ENCODE measurements at places on chromosomes 5 and 9.

DNA sequence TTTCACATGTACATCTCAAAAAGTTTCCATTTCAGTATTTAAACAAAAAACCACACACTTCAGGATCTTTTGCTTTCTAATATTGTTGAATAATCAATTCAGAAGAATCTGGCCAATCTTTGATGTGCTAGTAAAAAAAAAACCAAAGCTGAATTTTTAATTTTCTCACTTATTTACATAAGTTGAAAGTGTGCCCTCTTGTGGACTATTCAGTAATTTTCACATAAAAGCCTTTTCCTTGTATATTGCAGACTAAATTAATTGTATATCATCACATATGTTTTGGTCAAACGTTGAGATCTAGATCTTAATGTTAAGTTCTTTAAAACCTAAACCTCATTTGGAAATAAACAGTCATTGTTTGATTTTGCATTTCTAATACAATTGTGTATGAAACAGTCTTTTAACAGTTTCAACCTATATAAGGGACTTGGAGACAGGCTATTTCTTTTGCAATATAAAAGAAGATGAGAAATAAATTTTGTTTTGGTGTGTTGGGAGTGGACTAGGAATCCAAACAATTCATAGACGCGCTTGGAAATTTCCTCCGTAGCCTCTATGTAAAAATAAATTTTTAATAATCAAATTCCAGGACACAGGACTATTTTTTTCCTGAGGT, 68.1 kb downstream of the NIPBL start:
- peak; percentile 60 for DNase-seq

- no peak for DNase-seq
Measured at GRCh38 chr9:136222906-136223285, 18.0 kb upstream of the LHX3 start.

DNA sequence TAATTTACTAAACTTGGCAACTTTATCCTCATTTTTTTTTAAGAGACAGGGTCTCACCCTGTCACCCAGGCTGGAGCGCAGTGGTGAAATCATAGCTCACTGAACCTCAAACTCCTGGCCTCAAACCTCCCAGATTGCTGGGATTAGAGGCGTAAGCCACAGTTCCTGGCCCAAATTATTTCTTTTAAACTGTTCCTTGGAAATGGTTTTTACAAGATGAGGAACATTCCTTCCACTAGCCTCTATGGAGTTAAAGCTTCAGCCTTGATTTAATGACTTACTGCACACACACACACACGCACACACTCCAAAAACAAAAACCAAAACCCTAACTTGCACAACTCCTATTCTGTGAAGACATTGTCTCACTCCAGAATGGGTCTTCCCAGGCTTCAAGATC, 77.2 kb upstream of the TARS1 start:
- DNase-seq, result peak; percentile 38

DNA sequence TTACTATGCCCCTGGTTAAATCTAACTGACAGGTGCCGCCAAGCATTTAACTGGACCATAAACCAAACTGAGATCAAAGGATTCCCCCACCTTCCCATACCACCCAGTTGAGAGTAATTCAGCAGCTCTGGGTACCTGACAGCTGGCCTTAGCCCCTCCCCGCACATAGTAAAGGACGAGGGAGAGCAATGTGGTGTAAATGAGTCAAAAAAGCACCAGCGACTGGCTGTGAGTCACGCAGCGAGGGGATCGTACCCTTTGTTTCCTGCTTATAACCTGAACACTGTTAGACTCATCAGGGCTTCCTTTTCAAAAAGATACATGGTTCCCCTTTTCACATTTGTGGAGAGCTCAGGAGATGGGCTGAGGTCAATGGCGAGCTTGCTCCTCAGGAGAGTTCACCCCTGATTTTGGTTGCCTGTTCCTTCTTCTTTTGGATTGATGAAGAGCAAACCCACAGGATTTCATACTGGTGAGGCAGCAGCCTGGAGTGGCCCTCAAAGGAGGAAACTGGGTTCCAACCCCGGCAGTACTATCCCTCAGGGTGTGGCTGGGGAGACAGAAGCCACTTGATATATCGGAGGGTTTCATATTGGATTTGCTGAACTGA, 71.5 kb downstream of the ANKRD33B start:
- peak; percentile 69 for DNase-seq

GRCh38 chr5:100950985-100951384, 47.9 kb upstream of the ST8SIA4 start:
- DNase-seq, result no peak

- no peak for DNase-seq
Measured at GRCh38 chr9:27198190-27198589, 89.2 kb downstream of the TEK start.

- DNase-seq, result no peak
Measured at GRCh38 chr5:16871746-16872339, 64.2 kb downstream of the MYO10 start.

GRCh38 chr5:34905564-34905963, 9.7 kb downstream of the RAD1 start:
- peak; percentile 11 for DNase-seq

GRCh38 chr5:61588216-61588615, 256.2 kb downstream of the ZSWIM6 start:
- no peak for DNase-seq

DNA sequence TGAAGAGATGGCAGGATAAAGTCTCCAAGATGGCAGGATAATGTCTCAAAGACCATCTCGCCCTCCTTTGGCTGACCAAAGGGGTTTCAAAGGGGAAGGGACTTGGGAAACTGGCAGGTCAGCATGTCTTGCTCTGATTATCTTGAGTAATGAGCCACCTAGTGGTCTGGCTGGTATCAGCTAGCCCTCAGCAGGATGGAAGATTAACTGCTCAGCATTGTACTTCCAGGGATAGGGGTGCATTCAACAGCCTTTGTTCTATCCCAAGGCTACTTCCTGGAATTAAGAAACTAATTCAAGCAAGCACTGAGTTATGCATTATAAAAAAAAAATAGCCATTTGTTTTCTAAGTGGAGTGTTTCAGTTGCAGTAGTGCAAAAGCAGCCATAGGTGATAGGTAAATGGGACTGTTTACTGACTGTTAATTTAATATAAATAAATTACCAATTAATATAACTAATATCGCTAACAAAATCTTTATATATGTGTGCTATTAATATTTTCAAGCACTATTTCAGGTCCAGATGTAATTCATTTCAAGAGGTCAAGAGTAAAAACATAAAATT, 555.5 kb downstream of the CDH9 start:
- no peak for DNase-seq

DNA sequence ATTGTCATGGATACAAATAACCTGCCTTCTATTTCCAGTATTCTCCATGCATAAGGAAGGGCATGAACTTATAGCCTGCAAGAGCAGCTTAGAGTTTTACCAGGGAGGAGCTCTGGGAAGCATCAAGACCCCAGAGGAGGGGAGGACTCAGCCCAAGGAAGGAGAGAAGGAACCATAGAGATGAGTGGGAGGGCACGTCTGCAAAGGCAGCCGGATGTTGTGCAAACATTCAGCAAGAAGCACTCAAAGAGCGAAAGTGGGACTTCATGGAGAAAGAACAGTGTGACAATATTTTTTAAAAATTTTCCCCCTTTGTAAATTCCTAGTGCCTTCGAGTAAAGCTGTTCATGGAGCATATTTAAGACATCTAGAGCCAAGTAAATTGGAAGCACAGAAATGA, 270.1 kb upstream of the PTGER4 start:
- no peak for DNase-seq

- DNase-seq, result no peak
Measured at GRCh38 chr9:4098031-4098430, 201.8 kb downstream of the GLIS3 start.

GRCh38 chr5:107698286-107698685, 27.5 kb upstream of the EFNA5 start:
- peak; percentile 31 for DNase-seq

- no peak for DNase-seq
Measured at GRCh38 chr5:116448450-116448849, 126.2 kb downstream of the SEMA6A start.

DNA sequence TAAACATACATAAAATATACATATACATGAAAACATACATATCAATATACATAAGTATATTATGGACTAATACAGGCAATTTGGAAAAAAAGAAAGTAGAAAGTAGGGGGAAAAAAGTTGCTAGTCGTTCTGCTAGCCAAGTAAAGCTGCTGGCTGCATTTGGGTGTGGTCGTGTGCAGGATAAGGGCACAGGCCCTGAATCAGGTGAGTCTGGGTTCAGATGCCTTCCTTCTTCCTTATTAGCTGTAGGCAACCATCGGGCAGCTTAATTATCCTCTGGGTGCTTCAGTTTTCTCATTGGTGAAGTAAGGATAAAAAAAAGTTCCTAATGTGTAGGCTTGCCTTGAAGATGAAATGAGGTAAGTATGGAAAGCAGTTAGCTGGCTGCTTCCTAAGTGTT, 59.2 kb upstream of the SPRY4 start:
- DNase-seq, result no peak

DNA sequence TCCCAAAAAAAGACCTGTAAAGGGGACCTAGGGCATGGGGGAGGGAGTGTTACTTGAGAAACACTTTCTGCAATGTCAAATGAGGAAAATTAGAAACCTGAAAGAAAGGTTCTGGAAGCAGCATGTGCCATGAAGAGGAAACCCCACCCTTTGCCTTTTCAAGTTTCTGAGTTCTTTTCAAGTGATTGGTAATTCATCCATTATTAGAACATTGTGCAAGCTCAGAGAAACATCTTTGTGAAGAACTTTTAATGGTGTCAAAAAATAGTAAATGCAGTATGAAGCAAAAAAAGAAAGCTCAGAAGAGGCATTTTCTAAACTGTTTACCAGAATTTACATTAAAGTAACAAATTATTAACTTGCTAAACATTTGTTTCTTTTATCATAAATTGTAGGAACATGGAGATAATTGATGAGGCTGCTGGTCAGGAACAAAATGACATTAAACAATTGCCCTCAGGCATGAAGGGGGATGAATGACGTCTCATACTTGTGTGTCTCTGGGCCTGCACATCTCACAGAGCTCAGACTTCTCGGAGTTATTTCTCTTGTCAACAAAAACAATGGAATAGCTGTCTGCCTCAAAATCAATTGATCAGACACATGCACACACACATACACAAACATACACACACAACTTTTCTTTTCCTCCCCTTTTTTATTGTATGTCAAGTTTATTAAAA, 1946.0 kb upstream of the CDH6 start:
- no peak for DNase-seq

GRCh38 chr9:106704056-106704615, 158.8 kb upstream of the ZNF462 start:
- DNase-seq, result peak; percentile 31

GRCh38 chr9:136695955-136696354, 8.7 kb upstream of the AGPAT2 start:
- no peak for DNase-seq

DNA sequence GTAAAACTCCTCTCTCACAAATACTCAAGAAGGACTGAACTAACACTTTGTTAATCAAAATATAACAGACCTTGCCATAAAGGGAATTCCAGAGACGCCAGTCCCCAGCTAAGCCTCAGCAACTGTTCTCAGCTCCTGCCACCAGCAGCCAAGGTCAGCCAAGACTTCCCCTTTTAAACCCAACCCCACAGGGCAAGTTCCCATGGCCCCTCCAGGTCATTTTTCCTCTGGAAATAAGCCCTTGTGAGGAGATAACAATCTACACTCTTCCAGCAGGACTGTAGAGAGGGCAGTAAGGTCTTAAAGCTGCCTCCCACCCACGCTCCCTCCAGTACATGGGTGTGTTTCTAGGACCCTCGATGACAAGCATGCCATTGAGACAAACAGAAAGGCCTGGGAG, 78.3 kb downstream of the DPYSL3 start:
- DNase-seq, result no peak

DNA sequence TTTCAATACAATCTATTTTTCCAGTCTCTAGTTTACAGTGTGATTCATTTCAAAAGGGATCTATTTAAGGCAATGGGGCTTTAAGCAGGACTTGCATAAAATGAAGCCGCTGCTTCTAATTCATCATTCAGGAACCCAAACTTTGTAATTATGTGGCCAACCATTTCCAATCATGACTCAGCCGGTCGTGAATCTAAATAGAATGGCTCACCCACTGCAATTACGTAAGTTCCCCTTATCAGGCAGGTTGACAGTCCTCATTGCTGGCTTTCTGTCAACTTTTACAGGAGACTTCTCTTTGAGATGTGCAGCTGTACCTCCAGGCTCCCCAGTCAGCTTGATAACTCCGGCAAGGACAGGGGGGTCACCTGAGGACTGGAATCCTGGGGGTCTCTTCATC, 152.8 kb upstream of the DAP start:
- DNase-seq, result peak; percentile 95

- peak; percentile 58 for DNase-seq
Measured at GRCh38 chr5:103511554-103511885, 51.1 kb downstream of the NUDT12 start.

DNA sequence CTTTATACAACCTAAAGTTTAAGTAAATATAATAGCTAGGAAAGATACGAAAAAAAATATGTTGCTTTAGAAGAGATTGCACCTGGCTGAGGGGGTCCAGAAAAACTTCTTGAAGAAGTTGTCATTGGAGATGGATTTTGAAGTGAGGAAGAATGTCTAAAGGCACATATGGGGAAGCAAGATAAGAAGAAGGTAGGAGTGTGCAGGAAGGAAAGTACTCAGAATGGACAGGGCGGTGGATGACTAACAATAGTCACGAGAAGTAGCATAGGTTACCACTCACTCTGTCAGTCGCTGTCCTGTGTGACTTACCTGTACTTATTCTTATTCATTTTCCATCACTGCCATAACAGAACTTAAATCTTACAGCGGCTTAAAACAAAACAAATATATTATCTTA, 251.6 kb downstream of the GRIA1 start:
- no peak for DNase-seq

- peak; percentile 99 for DNase-seq
Measured at GRCh38 chr5:153551537-153552079, 61.1 kb downstream of the GRIA1 start.

- DNase-seq, result no peak
Measured at GRCh38 chr9:76516871-76517270, 57.9 kb downstream of the GCNT1 start.

DNA sequence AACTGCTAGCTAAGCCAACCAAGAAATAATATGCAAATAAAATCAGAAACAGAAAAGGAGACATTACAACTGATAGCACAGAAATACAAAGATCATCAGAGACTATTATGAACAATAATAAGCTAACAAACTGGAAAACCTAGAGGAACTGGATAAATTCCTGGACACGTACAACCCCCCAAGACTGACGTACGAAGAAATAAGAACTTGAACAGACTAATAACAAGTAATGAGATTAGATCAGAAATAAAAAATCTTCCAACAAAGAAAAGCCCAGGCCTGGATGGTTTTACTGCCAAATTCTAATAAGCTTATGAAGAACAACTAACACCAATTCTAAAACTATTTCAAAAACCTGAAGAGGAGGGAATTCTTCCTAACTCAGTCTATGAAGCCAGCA, 67.9 kb downstream of the EPB41L4A start:
- DNase-seq, result no peak

- peak; percentile 10 for DNase-seq
Measured at GRCh38 chr5:106481374-106481773, 1189.4 kb downstream of the EFNA5 start.
